K562 (cell line): ENCODE measurements at places on chromosomes 7 and 10. TPM values are rescaled to one million over a fixed set of nuclear protein-coding genes. Genes with fewer than 3 reads are reported as not detected.

ANKRD61 gene
- total RNA-seq: not detected in 2 replicates

DNA sequence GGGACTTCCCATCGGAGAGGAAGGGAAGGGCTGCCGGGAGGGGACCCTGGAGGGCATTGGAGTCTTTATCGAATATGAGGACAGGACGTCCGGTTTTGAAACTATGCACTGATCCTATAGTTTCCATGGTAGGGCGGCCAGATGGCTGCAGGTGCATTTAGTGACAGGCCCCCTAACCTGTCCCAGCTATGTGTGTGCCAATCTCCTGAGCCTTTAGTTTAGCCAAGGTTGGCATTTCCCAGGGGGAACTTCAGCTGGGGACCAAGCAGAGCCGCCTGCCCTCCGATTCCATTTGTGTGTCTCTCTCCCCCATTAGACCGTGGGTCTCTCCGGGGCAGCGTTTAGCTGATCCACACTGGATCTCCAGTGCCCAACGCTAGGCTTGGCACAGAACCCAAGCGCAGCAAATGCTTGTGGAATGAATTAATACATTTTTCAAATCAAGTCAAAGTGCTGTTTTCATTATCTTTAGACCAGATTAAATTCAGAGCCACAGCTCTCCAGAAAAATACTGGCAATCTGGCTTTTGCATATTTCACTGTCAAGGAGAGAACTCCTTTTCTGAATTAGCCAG, 19.9 kb downstream of the TMEM270 start:
- no peak for DNase-seq

GRCh38 chr7:156487811-156488533, 152.6 kb upstream of the RNF32 start:
- no peak for DNase-seq

DNA sequence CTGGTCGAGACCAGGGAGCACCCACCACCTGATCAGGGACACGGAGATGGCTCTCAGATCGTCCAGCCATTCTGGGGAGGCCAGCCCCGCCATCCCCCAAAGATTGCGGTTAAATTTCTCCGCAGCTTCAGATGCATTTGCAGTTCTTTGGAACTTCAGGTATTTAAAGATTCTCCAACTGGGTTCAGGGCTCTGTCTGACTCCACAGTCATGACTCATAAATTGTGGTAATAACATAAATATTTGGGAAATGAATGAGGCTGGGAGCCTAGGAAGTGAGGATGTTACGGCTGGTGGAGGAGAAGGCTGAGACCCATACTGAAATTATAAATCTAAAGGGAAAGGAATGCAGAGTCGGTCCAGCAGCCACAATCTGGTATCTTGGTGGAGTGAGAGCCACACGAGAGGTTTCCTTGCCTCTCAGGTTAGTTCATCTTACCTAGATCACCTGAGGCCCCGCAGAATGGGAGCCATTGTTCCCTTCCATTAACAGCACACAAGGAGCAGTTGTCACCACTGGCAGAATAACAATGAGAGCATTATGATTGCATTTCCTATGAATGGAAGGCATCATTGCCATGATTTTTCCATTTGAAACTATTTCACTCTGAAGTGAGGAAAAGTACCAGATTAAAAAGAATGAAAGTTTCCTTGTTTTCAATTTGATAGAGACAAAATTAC, 26.7 kb upstream of the DNAJB6 start:
- DNase-seq: no peak

GLUD1 gene
- 85.5 and 87.3 TPM in 2 replicates for total RNA-seq

- DNase-seq: no peak
Measured at GRCh38 chr10:111747751-111748150, 435.8 kb downstream of the GPAM start.

GRCh38 chr7:29806995-29807841, 910 bp downstream of the WIPF3 start:
- DNase-seq: no peak

DNA sequence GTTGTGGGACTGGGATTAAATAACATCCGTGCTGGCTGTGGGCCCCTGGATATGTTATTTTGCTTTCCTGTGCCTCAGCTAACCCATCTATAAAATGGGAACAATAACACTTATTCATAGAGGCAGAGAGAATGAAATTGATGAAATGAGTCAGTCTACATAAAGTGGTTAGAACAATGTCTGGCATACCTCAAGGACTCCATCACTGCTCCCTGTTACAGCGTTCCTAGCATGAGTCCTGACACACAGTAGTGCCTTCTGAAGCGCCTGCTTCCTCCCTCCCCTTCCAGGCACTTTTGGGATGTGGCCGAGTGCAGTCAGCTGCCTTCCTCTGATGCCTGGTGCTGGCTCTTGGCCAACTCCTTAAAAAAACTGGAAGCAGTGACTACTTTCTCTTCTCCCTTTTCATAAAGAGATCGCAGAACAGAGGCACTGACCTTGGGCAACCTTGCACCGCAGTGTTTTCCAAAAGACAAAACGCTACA, 108.4 kb upstream of the ZMIZ1 start:
- no peak for DNase-seq

- DNase-seq: no peak
Measured at GRCh38 chr10:33341637-33342036, 7.2 kb upstream of the NRP1 start.

WEE2 gene
- not detected in 2 replicates for total RNA-seq

TUBB8 gene
- not detected in 2 replicates for total RNA-seq

VWA2 gene
- not detected in 2 replicates for total RNA-seq

- no peak for DNase-seq
Measured at GRCh38 chr7:30091491-30091912, 43.3 kb upstream of the MTURN start.

DNA sequence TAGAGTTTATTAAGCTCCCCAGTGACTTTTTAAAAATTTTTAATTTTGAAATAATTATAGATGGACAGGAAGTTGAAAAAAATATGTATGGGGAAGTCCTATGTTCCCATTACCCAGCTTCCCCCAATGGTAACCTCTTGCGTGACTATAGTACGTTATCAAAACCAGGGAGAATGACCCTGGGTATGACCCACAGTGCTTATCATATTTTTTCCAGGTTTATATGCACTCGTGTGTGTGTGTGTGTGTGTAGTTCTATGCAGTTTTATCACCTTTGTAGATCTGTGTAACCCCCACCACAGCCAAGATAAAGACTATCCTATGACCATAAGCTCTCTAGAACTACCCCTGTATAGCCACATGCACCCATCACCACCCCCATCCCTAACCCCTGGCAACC, 72.8 kb downstream of the TBXAS1 start:
- peak; percentile 60 for DNase-seq

GIGYF1 gene
- total RNA-seq: 57.8 and 76.2 TPM in 2 replicates

PLAU gene
- 4.1 and 4.4 TPM in 2 replicates for total RNA-seq

OR9A2 gene
- total RNA-seq: not detected in 2 replicates

- no peak for DNase-seq
Measured at GRCh38 chr10:93440591-93441091, 41.5 kb downstream of the MYOF start.

DNA sequence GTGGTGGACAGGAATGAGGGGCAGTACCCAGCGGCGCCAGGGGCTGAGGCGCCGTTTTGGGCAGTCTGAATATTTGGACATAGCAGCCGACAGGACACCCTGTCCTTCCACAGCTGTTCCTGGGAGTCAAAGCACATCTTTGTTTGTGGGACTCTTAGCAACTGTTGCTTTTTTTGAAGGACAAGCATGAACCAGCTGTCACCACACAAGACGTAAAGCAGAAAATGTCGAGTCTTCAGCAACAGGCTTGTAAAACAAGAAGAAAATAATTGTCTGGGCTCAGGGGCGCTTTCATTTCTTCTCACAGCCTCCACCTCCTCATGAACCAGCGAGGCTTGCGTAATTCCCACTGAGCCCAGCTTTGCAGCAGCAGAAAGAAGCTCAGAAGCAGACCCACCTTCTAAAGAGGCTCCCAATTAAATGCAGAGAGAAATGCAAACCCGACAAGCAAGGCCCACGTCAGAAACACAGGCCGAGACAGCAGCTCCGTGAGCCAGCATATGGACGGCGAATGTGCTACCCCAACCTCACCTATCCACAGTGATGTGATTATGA, 68.9 kb upstream of the DNAAF5 start:
- no peak for DNase-seq

EMX2 gene
- total RNA-seq: not detected in 2 replicates

DNA sequence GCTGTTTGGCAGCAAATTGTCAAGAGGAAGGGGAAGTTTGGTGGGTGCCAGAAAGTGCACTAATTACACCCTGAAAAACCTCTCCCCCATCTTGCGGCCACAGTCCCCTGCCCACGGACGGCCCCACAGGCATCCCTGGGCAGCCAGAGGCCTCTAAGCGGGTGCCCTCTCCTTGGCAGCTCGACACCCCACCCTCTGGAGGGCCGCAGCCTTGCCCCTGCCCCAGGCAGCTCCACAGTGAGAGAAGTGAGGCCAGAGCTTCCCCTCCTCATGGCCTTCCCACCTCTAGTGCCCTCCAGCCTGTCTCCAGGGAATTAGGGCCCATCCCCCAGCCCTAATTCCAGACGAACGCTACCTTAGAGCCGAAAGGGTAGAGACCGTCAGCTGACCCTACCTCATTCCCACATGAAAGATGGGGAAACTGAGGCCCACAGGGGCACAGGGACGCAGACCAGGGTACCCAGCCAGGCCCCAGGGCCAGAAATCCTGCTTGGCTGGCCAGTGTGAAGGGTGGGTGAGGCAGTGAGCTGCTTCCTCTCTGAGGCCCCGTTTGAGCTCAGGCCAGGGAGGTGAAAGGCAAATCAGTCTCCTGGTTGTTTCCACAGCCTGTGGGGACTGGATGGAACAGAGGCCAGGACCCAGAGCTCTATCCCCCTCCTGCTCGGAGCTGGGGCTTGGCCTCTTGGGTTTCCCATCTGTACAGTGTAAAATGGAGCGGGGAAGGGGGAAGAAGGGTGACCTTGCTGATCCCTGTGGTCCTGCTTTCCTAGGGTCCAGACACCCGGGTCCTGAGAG, 10.0 kb downstream of the ZCCHC24 start:
- DNase-seq: no peak

DNA sequence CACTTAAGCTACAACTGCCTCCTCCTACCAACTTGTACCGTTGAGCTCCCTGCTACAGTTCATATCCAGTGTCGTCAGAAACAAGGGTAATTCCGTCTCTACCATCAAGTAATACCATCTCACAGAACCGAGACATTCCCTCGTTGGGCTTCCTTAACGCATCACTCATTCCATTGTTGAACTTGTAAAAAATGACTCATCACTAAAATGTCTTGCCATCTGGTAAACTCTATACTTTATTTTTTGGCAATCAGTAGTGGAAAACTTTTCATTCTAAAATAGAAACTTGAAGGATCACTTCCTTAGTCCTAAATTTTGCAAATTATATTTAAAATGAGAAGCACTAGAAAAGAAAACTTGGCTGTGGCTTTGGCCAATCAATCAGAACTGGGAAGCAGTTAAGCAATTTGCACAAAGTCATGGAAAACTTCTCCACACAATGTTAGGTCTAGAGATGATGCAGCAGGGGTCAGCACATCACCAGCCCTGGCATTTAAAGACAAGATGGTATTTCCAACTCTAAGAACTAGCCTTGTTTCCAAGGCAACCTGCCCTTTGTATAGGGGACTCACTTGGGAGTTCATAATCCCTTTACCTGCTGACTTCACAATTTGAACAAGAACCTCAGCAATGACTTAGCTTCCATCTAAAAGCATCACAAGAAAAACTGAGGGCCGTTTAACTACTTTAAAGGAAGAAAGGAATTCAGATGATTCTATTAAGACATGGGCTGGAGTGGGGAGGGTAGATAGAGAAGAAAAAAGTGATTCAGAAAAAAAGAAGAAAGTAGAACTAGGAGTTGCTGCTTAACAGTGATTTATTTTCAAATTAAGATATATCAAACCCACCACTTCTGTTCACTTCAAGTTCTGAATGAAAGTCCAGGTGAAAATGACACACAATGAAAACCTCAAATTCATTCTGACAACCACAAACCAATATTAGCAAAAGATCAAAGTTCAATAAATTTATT, 288.1 kb downstream of the PARD3 start:
- no peak for DNase-seq

GRCh38 chr7:88155756-88156155, 64.1 kb downstream of the SRI start:
- DNase-seq: no peak

- DNase-seq: no peak
Measured at GRCh38 chr10:29841724-29842649, 207.2 kb upstream of the SVIL start.

DNA sequence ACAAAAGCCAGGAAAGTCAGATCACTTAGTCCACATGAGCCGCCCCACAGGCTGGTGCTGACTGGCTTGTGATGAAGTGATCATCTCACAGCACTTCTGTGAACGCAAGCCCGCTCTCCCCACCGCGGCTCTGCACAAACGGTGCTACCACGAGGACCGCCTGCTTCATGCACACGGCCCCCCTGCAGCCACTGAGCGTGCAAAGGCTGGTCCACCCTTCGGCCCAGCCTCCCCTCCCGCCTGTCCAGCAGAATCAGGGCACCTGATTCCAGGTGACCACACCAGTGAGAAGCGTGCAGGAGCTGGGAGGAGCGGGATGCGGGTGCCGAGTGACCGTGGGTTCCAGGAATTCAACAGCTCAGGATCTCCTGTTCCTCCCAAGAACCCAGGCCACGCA, 32.2 kb downstream of the MAD1L1 start:
- DNase-seq: no peak

GRCh38 chr7:47648275-47648925, 66.5 kb upstream of the TNS3 start:
- no peak for DNase-seq

DNA sequence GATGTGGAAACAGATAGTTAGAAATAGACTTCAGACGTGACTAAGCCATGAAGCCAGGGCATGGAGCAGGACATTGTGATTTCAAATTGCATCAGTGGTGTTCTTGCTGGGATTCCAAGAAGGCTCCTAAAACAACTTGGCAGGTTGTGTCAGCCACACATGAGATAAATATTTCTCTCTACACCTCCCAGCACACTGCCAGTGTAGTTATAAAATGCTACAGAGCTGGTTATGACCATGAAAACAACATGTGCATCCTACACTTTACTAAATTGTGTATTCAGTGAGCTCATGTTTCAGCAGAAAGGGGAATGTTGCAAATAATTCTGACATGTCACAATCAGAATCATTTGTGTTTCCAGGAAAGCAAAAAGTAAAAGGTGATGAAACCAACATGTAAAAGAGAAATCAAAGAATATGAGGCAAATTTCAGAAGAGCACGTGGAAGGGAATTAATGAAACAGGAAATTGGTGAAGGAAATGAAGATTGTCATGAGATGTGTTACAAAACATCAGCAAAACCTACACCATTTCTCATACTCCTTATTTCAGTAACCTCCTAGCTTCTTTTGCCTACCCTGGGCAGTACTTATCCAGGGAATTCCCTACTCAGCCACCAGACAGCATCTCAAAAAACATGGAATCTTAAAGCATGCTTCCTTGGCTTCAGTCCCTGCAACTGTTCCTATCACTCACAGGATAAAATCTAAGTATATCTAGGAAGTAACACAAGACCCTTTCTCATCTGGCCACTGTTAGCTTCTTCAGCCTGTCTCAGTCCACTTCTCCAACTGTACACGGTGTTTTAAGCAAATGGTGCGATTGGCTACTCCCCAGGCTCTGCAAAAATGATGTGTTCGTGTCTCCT, 5.8 kb upstream of the CYP3A7 start:
- no peak for DNase-seq

- DNase-seq: peak; percentile 13
Measured at GRCh38 chr7:54839575-54840213, 80.7 kb upstream of the SEC61G start.
